Activated naive CD8-positive, alpha-beta T cell treated with anti-CD3 and anti-CD28 coated beads, Interleukin-2, amount 50 U/mL, for 16 hours (primary cell): ENCODE measurements at places on chromosomes 1 and 21.

DNA sequence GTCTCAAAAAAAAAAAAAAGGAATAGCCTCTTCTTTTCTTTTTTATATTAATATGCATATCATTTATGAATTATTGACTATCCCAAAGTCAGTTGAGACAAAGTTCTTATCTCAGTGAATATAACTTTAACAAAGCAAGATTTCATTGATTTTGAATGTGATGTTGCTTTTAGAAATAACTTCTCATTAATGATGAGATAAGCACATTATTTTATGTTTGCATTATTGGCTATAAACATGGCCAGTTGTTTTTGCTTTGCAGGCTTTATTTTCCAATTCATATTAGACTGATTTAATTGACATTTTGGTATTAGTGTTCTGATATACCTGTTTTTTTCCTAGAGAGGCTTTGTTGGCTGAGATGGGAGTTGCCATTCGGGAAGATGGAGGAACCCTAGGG lies 81.3 kb downstream of the KIF1B start:
- no peak for DNase-seq

GRCh38 chr21:45596704-45597318 lies 46.7 kb upstream of the PCBP3 start:
- peak; percentile 73 for DNase-seq

GRCh38 chr1:24364975-24365678 lies 46.0 kb downstream of the GRHL3 start:
- no peak for DNase-seq

- no peak for DNase-seq
Measured at GRCh38 chr1:79785561-79785960, 779.0 kb upstream of the ADGRL4 start.

GRCh38 chr1:154726896-154727753 lies 119.1 kb upstream of the ADAR start:
- DNase-seq, result no peak

DNA sequence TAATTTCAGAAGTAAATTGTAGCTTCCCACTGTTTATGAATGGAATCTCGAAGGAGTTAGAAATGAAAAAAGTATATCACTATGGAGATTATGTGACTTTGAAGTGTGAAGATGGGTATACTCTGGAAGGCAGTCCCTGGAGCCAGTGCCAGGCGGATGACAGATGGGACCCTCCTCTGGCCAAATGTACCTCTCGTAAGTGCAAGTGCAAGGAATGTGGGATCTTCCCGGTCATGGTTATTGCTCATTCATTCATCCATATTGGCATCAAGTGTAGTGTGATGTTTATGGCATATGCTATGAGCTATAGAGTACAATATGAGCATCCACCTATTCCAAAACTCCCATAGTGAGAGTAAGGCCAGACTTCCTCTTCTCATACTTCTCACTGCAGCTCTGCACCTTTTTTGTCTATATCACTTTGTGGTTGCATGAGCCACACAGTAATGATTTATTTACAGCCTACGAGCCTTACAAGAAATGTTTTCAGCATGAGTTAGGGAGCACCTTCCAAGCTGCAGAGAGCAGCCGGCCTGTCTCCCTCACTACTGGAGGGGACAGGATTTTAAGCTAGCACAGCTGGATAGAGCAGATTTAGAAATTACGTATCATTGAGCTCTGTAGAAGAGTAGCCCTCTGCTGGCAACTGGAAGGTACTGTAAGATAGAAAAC lies 24.9 kb upstream of the CR1L start:
- DNase-seq, result no peak

DNA sequence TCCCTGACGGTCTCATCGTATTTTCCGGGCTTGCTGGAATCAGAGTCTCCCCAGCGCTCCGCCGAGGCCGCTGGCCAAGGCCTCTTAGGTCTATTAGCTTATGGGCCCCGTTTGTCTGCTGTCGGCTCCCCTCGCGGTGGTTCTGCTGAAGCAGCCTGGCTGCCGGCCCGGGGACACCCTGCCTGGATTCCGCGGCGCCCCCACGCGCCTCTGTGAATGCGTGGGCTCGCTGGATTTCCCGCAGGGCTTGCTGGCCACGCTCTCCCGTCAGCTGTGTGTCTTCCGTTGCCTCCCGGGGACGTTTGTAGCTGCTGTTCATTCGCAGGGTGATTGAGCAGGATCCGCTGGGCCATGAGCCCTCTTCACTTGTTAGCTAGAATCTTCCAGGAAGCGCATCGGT lies 8.4 kb downstream of the LRRC3 start:
- DNase-seq, result no peak

DNA sequence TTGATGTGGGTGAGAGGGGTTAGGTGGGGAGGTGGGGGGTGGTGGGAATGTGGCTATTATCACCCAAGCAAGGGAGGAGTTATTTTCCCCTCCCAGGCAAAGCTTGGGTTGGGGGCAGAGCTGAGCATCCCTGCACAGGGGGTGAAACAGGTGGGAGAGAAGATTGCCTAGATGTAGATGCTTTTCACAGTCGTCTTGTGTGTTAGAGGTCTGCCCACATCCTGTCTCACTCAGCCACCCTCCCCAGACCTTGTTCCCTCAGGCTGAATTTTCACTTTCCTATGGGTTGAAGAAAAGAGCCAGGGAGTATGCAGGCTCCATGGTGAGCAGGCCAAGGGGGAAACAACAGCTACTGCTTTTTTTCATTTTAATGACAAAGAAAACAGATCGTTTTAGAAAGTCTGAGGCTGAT lies 223.5 kb downstream of the KIF26B start:
- no peak for DNase-seq

- no peak for DNase-seq
Measured at GRCh38 chr1:205669341-205670149, 10.8 kb downstream of the SLC45A3 start.

- peak; percentile 6 for DNase-seq
Measured at GRCh38 chr1:58652651-58653184, 47.1 kb downstream of the MYSM1 start.

GRCh38 chr1:203086992-203087763 lies 1.4 kb upstream of the MYOG start:
- DNase-seq, result no peak

GRCh38 chr1:107683191-107683657 lies 281.8 kb downstream of the VAV3 start:
- DNase-seq, result no peak

DNA sequence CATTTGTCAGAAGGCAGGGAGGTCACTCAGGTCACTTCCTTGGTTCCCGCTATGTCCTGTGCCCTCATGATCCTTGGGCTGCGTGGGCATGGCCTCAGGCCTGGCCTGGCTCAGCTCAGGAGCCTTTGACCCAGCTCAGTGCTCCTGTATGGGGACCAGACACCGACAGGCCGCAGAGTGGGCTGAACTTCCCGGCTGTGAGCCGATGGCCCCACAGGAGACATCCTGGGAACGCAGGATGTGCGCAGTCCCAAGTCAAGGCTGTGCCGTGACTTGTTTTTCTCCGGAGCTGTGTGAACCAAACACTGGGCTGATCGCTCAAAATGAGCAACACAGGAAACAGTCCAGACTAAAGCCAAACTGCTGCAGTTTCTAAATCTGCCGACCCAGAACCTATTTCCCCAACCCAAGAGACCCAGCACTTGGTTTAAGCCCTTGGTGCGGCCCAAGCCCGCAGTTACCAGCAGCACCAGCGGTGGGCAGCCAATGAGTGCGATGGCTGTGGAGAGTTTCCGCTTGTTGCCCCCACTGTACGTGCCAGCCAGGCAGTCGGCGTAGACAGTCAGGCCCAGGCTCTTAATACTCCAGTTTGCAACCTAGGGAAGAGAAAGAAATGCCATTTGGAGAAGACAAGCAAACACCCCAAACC lies 92.3 kb upstream of the GCLM start:
- DNase-seq, result no peak

- DNase-seq, result no peak
Measured at GRCh38 chr21:45266518-45267389, 20.9 kb downstream of the POFUT2 start.

DNA sequence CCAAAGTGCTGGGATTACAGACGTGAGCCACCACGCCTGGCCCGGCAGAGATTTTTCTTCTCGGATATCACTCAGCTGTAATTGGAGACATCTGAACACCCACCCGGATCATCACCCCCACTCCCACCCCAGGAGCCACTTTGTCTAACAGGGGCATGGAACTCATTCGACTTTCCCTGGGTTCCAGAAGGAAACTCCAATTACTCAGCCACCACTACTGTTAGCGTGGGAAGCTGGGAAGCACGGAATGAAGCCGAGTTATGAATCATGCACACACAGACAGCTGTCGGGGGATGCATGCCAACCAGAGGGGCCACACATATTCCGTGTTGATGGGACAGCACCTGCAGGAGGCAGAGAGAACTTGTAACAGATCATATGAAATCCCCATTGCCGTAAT lies 85.2 kb downstream of the HLCS start:
- DNase-seq, result no peak

GRCh38 chr1:243260221-243260880 lies 4.5 kb downstream of the SDCCAG8 start:
- no peak for DNase-seq

- DNase-seq, result no peak
Measured at GRCh38 chr1:89698624-89699023, 65.7 kb downstream of the LRRC8C start.

DNA sequence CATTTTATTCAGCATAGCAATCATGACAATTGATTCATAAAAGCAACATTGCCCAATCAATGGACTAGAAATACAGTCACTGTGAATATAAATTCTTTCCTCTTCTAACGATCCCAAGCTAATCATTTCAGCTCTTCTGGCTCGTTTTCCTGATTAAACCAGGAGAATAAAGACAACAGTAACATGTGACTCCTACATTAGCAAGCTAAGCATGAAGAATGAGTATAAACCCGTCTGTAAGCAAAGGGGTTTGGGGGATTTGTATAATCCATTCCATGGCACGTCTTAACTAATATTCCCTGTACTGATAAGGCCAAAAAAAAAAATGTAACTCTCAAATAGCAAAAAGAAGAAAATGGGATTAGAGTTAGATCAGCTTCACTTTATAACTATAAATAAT lies 21.6 kb downstream of the IRF2BP2 start:
- DNase-seq, result no peak

DNA sequence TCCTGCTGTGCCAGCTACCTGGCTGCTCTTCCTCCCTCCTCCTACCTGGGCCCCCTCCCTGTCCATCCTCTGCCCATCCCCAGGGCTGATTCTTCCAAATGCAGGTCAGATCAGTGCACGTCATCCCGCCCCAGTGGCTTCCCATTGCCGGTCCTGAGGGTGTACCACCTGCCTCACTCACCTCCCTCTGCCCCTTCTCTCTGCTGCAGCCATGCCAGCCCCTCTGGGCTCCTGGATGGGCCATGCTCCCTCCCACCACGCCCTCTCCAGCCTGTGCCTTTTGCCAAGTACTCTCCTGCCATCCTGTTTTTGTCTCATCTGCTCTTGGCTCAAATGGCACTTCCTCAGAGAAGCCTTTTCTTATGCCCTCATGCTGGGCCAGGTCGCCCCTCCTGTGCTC lies 95.8 kb downstream of the ARHGEF10L start:
- no peak for DNase-seq

DNA sequence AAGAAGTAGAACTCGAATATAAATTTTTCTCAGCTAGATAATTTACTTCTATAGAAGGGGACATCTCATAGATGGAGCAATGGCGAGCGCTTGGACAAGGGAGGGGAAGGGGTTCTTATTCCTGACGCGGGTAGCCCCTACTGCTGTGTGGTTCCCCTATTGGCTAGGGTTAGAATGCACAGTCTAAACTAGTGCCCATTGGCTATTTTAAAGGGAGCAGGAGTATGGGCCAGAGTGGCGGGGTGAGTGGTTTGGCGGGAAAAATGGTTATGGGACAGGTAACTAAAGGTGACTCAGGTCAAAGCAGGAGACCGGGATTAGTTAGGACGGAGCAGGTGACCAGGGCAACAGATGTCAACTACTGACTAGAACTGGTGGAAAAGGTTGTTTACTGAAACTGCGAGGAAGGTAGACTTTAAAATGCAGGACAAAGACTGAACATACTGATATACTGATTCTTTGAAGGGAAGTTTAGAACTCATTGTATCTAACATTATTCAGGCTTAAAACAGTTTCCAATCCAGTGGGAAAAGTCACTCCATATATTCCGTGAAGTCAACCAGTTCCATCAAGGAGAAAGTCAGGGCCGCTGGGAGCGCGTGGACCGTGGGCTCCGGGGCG lies 940 bp upstream of the ATAD3A start:
- no peak for DNase-seq

GRCh38 chr1:3777647-3778589 lies 5.4 kb downstream of the SMIM1 start:
- DNase-seq, result no peak

GRCh38 chr21:39251326-39251725 lies 62.1 kb downstream of the BRWD1 start:
- DNase-seq, result no peak

DNA sequence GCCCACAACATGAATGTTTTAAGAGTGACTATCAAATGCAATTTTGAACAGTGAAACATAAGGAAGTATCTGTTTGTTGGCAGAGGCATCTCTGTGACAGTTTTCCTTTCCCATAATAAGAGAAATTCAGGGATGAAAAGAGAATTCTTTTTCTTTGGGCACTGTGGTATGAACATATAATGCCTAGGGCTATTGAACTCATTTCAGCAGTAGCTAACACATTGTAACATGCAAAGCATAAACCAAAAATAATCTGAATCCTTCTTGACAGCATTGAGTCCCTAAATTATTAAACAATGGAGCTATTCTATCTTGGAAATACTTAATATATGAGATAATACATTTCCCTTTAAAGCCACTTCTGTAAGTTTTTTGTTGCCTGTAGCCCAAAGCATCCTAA lies 633.0 kb upstream of the B3GALT2 start:
- DNase-seq, result no peak

DNA sequence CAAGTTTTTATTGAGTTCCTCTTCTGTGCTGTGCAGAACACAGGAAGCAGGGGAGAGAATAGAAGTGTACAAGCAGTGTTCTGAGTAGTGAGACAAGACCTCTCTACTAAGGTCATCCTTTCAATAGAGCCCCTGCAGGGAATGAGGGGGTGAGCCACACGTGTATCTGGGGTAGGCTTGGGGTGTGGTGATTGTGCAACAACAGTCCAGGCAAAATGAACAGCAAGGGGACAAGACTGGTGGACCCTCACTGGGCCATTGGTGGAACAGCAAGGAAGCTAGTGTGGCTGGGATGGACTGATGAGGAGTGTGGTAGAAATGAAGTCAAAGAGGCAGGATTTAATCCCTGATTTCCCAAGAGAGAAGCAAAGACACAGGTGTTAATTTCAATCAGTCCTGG lies 8.2 kb upstream of the BMP8A start:
- DNase-seq, result no peak
